ENCODE measurements at places on chromosomes 4 and X. TPM values are rescaled to one million over a fixed set of nuclear protein-coding genes. Genes with fewer than 3 reads are reported as not detected.

CRLF2 gene
- not detected for total RNA-seq

PAGE5 gene
- total RNA-seq: not detected

LIMCH1 gene
- 151 TPM for total RNA-seq

CT45A3 gene
- total RNA-seq: not detected

UGT2B15 gene
- total RNA-seq: not detected

GPRASP1 gene
- 3.7 TPM for total RNA-seq

ALG13 gene
- total RNA-seq: 36.2 TPM

SASH3 gene
- not detected for total RNA-seq

INPP4B gene
- 9.7 TPM for total RNA-seq

LAGE3 gene
- total RNA-seq: 44.5 TPM

PDZD4 gene
- total RNA-seq: under 0.01 TPM

NOX1 gene
- not detected for total RNA-seq

SRPX2 gene
- total RNA-seq: 122 TPM

CTSO gene
- total RNA-seq: 15.6 TPM

MXD4 gene
- total RNA-seq: 49.2 TPM

RIBC1 gene
- 0.14 TPM for total RNA-seq

RBM47 gene
- 3.2 TPM for total RNA-seq

NDNF gene
- 1.5 TPM for total RNA-seq

ELF4 gene
- total RNA-seq: 13.1 TPM

RAPGEF2 gene
- 68.0 TPM for total RNA-seq

CCDC120 gene
- 0.65 TPM for total RNA-seq

XAGE1A gene
- not detected for total RNA-seq

CYLC1 gene
- not detected for total RNA-seq

Data from smooth muscle cell of the umbilical artery (primary cell).